ENCODE measurements at places on chromosomes 4 and X. TPM values are rescaled to one million over a fixed set of nuclear protein-coding genes. Genes with fewer than 3 reads are reported as not detected.

DNA sequence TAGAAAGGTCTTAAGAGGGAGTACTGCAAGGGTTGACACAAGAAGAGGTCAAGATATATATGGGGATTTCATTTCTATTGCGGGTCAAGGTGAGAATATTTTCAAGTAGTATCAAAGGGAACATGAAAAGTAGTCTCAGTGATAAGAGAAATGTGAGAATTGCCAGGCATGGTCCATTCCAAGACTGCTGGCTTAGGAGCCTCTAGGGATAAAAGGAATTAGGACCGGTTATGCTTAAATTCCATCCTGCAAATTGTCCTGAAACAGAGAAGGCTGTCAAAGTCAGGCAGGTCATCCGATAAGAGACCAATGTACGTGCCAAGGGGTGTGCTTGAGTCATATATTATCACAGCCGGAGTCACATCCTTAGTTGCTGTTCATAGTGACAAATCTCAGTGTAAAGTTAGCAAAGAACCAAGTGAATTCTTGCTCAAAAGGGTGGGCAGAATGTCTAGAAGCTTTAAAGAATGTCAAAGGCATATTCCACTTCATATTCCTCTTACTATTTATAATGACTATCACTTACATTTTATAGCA, 133.6 kb downstream of the CBLL2 start:
- H3K4me3 ChIP-seq, result no peak overlapping the region
- H3K36me3 ChIP-seq, result no peaks in the 10 kb centered on the region
- H3K27me3 ChIP-seq, result no peaks in the 10 kb centered on the region
- no peak for DNase-seq

- no peak overlapping the region for H3K27ac ChIP-seq
- no peak for DNase-seq
- H3K4me1 ChIP-seq, result no peaks in the 10 kb centered on the region
Observed at GRCh38 chrX:1618689-1619088, 3.8 kb downstream of the ASMT start.

The TLR1 gene
- 29.7 TPM for total RNA-seq

The CT45A5 gene
- total RNA-seq, result not detected

- no peak overlapping the region for H3K4me3 ChIP-seq
- H3K27me3 ChIP-seq, result no peaks in the 10 kb centered on the region
- H3K27ac ChIP-seq, result no peak overlapping the region
- H3K36me3 ChIP-seq, result no peaks in the 10 kb centered on the region
- H3K4me1 ChIP-seq, result no peaks in the 10 kb centered on the region
Observed at GRCh38 chr4:124167602-124168001, 544.9 kb downstream of the ANKRD50 start.

The ATP1B4 gene
- total RNA-seq, result not detected

The NSG1 gene
- total RNA-seq, result 0.58 TPM

- no peak for DNase-seq
- H3K27ac ChIP-seq, result no peak overlapping the region
- no peak overlapping the region for H3K4me3 ChIP-seq
- H3K27me3 ChIP-seq, result no peaks in the 10 kb centered on the region
- no peaks in the 10 kb centered on the region for H3K36me3 ChIP-seq
- H3K4me1 ChIP-seq, result no peaks in the 10 kb centered on the region
Observed at GRCh38 chr4:61301271-61301670, 101.1 kb downstream of the ADGRL3 start.

DNA sequence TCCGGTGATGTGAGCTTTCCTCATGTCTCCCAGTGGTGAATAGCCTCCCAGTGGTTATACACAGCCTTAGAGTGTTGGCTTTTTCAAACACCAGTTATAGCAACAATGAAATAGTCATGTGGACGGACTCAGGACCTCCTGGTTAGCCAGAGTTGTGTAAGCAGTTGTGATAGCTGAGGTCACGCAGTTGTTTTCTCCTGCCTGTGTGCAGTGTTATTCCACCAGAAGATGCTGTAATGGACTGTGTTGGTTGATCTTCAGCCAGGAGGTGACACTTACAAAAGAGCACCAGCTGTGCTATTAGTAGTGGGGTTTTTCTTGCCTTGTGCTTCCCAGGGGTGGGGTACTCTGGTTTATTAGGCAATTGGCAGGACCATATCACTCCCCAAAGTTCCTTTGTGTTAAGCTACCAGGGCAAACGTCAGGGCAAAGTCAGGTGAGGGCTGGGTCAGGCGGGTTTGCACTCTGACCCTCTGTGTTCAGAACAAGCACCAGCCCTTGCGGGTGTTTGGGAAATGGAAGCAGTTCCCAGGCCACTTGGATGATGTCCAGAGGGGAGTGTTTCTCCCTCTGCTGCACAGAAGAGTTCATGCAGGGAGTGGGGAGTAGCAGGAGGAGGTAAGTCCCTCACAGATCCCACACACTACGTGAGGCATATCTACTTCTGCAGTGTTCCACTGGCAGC, 252.6 kb downstream of the TMEM47 start:
- H3K4me3 ChIP-seq, result no peak overlapping the region

DNA sequence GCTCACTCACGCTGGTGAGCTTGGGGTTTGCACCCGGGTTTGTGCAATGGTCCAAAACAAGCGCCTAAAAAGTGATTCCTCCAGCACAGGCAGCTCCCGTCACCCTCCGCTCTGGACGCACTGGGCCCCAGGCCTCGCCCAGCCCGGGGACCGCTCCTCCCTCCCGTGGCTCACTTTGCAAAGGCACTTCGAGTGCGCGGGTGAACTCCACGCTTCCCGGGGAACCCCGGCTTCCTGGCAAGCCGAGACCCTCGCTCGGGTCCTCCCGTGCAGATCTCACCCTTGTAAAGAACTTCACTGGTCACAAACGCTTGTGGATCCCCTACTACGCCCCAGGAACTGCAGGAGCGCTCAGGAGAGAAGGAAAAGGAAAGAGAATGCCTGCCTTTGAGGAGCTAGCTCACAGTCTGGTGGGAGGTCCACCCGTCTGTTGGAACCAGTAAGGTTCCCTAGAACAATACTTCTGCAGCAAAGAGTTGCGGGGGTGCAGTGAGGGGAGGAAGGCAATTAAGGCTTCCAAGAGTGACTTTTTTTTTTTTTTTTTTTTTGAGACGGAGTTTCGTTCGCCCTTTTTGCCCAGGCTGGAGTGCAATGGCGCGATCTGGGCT, at the start of gene CTPS2:
TSS of gene CTPS2 (minus strand) at position 122 of the 608 bp plus-strand sequence. CDS start 9,767 bp downstream, outside the sequence.
- peak; percentile 80 for DNase-seq
- H3K36me3 ChIP-seq, result no peaks in the 10 kb centered on the region
- peak within 1 kb of the TSS; percentile 31 for H3K27ac ChIP-seq
- no peaks in the 10 kb centered on the region for H3K27me3 ChIP-seq

GRCh38 chrX:44062840-44063239, 89.7 kb upstream of the NDP start:
- no peaks in the 10 kb centered on the region for H3K4me1 ChIP-seq
- DNase-seq, result no peak
- no peaks in the 10 kb centered on the region for H3K27me3 ChIP-seq
- H3K36me3 ChIP-seq, result no peaks in the 10 kb centered on the region
- no peak overlapping the region for H3K4me3 ChIP-seq

The HSFX1 gene
- 3.5 TPM for total RNA-seq

DNA sequence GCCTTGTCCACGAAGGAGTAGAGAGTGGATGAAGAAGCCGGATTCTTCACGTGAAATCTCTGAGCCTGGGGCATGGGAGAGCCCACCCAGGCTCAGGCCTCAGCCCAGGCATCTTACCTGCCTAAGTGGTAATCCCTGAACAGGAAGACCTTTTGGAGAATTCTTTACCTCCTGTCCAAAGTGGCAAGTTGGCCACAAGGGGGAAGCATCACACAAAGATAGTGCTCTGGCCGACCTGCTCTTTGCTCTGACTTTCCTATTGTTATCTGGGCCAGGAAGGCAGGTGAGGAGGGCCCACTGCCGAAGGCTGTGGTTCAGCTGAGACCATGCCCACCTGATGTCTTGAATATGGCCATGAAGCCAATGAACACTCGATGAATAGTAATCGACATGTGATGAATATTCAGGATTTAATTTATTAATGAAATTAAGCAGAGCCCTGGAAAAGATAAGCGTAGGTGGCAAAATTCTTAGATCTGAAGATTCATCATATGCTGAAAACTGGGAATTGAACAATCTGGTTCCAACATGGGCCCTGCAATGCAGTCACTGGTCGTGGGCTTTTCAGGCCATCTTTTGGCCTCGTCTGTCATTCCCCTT, 93.8 kb downstream of the PDGFRA start:
- H3K36me3 ChIP-seq, result no peaks in the 10 kb centered on the region
- no peak overlapping the region for H3K27ac ChIP-seq
- peak; percentile 63 for DNase-seq
- H3K4me1 ChIP-seq, result no peaks in the 10 kb centered on the region
- H3K4me3 ChIP-seq, result no peak overlapping the region

- H3K4me3 ChIP-seq, result no peak overlapping the region
- DNase-seq, result no peak
- no peaks in the 10 kb centered on the region for H3K4me1 ChIP-seq
- H3K36me3 ChIP-seq, result no peaks in the 10 kb centered on the region
- no peaks in the 10 kb centered on the region for H3K27me3 ChIP-seq
- H3K27ac ChIP-seq, result no peak overlapping the region
Observed at GRCh38 chrX:101386542-101386885, 523 bp upstream of the BTK start.

The HMX1 gene
- not detected for total RNA-seq

GRCh38 chr4:64062991-64063390, 346.3 kb downstream of the TECRL start:
- no peaks in the 10 kb centered on the region for H3K4me1 ChIP-seq
- DNase-seq, result no peak
- no peak overlapping the region for H3K27ac ChIP-seq
- H3K27me3 ChIP-seq, result no peaks in the 10 kb centered on the region
- H3K4me3 ChIP-seq, result no peak overlapping the region
- no peaks in the 10 kb centered on the region for H3K36me3 ChIP-seq

GRCh38 chr4:128793859-128794672, 15.4 kb upstream of the JADE1 start:
- H3K4me1 ChIP-seq, result no peaks in the 10 kb centered on the region
- no peaks in the 10 kb centered on the region for H3K27me3 ChIP-seq
- H3K27ac ChIP-seq, result no peak overlapping the region
- H3K36me3 ChIP-seq, result no peaks in the 10 kb centered on the region

DNA sequence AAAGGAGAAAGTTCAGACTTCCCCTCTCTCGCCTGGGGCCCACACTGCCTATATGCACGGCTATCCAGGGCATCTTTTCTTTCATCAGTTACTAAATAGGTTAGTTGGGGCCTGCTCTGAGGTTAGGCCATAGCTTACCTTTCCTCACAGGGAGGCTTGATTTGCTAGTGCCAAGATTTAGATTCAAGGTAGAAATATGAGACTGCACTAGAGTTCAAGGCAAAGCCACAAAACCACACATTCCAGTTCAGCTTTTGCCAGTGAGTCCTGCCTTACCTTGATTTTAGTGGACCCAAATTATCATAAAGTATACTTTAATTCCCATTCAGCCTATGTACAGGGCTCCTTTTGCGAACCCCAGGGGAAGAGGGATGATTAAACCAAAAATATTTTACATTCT, 762.8 kb downstream of the PDHA2 start:
- H3K36me3 ChIP-seq, result no peaks in the 10 kb centered on the region
- H3K4me1 ChIP-seq, result no peaks in the 10 kb centered on the region
- H3K27ac ChIP-seq, result no peak overlapping the region
- H3K4me3 ChIP-seq, result no peak overlapping the region
- H3K27me3 ChIP-seq, result no peaks in the 10 kb centered on the region
- no peak for DNase-seq

The JCHAIN gene
- total RNA-seq, result 33.8 TPM

DNA sequence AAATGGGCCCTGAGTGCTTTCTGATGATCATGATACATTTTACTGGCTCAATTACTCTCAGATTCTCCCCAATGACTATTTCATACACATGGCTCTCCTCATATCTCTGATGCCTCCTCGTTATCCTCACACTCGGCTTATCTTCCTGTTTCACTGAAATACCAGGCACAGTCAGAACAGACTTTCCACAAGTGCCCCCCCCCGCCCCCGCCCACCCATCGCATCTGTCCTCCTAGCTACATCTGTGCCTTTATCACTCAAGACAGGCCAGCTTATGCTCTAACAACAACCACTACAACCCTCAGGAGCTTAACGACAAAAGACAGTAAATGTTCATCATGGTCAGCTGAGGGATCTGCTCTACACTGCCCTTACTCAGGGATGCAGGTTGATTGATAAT, 610.6 kb upstream of the DIPK2B start:
- H3K4me1 ChIP-seq, result no peaks in the 10 kb centered on the region
- H3K27ac ChIP-seq, result no peak overlapping the region
- no peak for DNase-seq
- no peaks in the 10 kb centered on the region for H3K27me3 ChIP-seq

The PRSS12 gene
- total RNA-seq, result not detected

The KCND1 gene
- total RNA-seq, result 4.8 TPM

DNA sequence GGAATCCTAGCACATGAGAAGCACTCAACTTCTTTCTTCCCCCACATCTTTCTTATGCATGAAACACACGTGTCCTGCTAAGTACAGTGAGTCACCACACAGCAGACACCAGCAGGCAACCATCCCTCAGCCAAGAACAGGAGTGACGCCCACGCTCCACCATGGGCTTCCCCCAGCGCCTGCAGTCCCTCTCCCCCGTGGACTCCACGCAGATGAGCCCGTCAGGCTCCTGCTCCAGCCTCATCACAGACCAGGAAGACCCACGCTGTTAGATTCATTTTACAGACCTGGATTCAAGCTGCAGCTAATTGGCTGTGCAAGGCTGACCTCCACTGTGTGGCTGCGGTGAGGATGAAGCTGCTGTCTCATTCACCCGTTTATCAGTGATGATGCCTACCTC, 16.7 kb downstream of the HMX1 start:
- H3K4me1 ChIP-seq, result no peaks in the 10 kb centered on the region
- no peak overlapping the region for H3K27ac ChIP-seq
- no peaks in the 10 kb centered on the region for H3K36me3 ChIP-seq
- no peak overlapping the region for H3K4me3 ChIP-seq

- H3K27me3 ChIP-seq, result no peaks in the 10 kb centered on the region
- no peak overlapping the region for H3K27ac ChIP-seq
- H3K36me3 ChIP-seq, result no peaks in the 10 kb centered on the region
Observed at GRCh38 chr4:89538886-89539285, 231.3 kb upstream of the GPRIN3 start.

- H3K4me3 ChIP-seq, result no peak within 1 kb of the TSS
- no peaks in the 10 kb centered on the region for H3K27me3 ChIP-seq
- H3K4me1 ChIP-seq, result no peaks in the 10 kb centered on the region
- no peaks in the 10 kb centered on the region for H3K36me3 ChIP-seq
- H3K27ac ChIP-seq, result no peak within 1 kb of the TSS
- peak; percentile 53 for DNase-seq
Observed at GRCh38 chr4:15963001-15963451, at the start of gene FGFBP2. Gene FGFBP2, minus strand, starts transcription at chr4:15963175. Its CDS starts 46 bp downstream, at chr4:15963129.

DNA sequence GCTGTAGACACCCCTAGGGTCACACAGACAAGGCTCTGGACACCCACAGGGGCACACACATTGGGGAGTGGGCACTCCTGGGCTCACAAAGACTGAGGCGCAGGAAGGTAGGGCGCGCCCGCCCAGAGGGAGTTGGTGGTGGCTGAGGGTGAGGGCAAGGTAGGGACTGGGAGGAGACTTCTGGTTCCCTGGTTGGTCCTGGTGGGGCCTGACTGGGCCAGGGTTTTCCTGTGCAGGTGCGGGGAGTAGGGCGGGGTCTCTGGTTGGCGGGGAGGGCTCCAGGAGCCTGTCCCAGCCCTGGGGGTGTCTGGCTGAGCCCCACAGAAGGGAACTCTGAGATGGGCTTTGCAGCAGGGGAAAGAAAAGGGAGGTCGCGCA, 6.7 kb upstream of the WAS start:
- peak overlapping the region; percentile 20 for H3K4me3 ChIP-seq
- H3K4me1 ChIP-seq, result no peaks in the 10 kb centered on the region
- no peak for DNase-seq
- no peaks in the 10 kb centered on the region for H3K27me3 ChIP-seq
- no peak overlapping the region for H3K27ac ChIP-seq
- H3K36me3 ChIP-seq, result no peaks in the 10 kb centered on the region

- H3K4me3 ChIP-seq, result no peak overlapping the region
- no peak for DNase-seq
- H3K27me3 ChIP-seq, result no peaks in the 10 kb centered on the region
- H3K4me1 ChIP-seq, result no peaks in the 10 kb centered on the region
Observed at GRCh38 chrX:34770511-34770910, 113.4 kb upstream of the TMEM47 start.

The TRIM2 gene
- 27.6 TPM for total RNA-seq
